Large intestine (tissue), 12 donors: ENCODE measurements at places on chromosomes 16 and 17. TPM values are rescaled to one million over a fixed set of nuclear protein-coding genes. Genes with fewer than 3 reads are reported as not detected.
A peak's percentile ranks its signal among the peaks of the same experiment; 100 is the strongest.

CHST5 gene
- 35.6 TPM for polyA plus RNA-seq

TSR1 gene
- 24.2 TPM for polyA plus RNA-seq

GRCh38 chr17:76570877-76571471 is 14.7 kb downstream of the ST6GALNAC2 start:
- no peak for DNase-seq
- H3K4me3 ChIP-seq = no peak overlapping the region

GRCh38 chr17:72467841-72468653 is 347.2 kb downstream of the SOX9 start:
- peaks cover 66% of the 10 kb centered on the region for H3K4me1 ChIP-seq
- no peaks in the 10 kb centered on the region for H3K36me3 ChIP-seq
- no peaks in the 10 kb centered on the region for H3K27me3 ChIP-seq

GRCh38 chr16:84643180-84643583 is 5.1 kb upstream of the KLHL36 start:
- peaks cover 6% of the 10 kb centered on the region for H3K4me1 ChIP-seq
- DNase-seq = peak; percentile 28
- H3K27ac ChIP-seq = no peak overlapping the region
- no peak overlapping the region for H3K4me3 ChIP-seq
- H3K36me3 ChIP-seq = no peaks in the 10 kb centered on the region

- no peaks in the 10 kb centered on the region for H3K4me1 ChIP-seq
- H3K27me3 ChIP-seq = no peaks in the 10 kb centered on the region
- H3K4me3 ChIP-seq = no peak overlapping the region
- no peaks in the 10 kb centered on the region for H3K36me3 ChIP-seq
- DNase-seq = no peak
Observed at GRCh38 chr16:59543641-59544040, 809.5 kb upstream of the GOT2 start.

GRCh38 chr16:89123001-89123830 is 29.6 kb downstream of the ACSF3 start:
- DNase-seq = no peak
- H3K4me3 ChIP-seq = no peak overlapping the region
- H3K27ac ChIP-seq = no peak overlapping the region
- H3K36me3 ChIP-seq = peaks cover 55% of the 10 kb centered on the region

DNA sequence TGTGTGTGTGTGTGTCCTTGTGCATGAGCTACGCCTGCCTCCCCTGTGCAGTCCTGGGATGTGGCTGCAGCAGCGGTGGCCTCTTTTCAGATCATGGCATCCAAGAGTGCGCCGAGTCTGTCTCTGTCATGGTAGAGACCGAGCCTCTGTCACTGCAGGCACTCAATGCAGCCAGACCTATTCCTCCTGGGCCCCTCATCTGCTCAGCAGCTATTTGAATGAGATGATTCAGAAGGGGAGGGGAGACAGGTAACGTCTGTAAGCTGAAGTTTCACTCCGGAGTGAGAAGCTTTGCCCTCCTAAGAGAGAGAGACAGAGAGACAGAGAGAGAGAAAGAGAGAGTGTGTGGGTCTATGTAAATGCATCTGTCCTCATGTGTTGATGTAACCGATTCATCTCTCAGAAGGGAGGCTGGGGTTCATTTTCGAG is 22.5 kb downstream of the STAT5A start:
- H3K4me1 ChIP-seq = peaks cover 74% of the 10 kb centered on the region
- no peak for DNase-seq
- peak overlapping the region; percentile 99 for H3K27ac ChIP-seq
- H3K4me3 ChIP-seq = no peak overlapping the region
- peaks cover 30% of the 10 kb centered on the region for H3K36me3 ChIP-seq

- peak overlapping the region; percentile 46 for H3K27ac ChIP-seq
- no peak for DNase-seq
- H3K4me1 ChIP-seq = peaks cover 24% of the 10 kb centered on the region
- H3K36me3 ChIP-seq = no peaks in the 10 kb centered on the region
Observed at GRCh38 chr17:44978807-44979206, 10.7 kb upstream of the C1QL1 start.

DRG2 gene
- polyA plus RNA-seq = 38.1 TPM

- peak overlapping the region; percentile 83 for H3K27ac ChIP-seq
- DNase-seq = peak; percentile 54
- peaks cover 3% of the 10 kb centered on the region for H3K4me1 ChIP-seq
- peak overlapping the region; percentile 37 for H3K4me3 ChIP-seq
Observed at GRCh38 chr16:80997139-80997798, 9.4 kb downstream of the CMC2 start.

DNA sequence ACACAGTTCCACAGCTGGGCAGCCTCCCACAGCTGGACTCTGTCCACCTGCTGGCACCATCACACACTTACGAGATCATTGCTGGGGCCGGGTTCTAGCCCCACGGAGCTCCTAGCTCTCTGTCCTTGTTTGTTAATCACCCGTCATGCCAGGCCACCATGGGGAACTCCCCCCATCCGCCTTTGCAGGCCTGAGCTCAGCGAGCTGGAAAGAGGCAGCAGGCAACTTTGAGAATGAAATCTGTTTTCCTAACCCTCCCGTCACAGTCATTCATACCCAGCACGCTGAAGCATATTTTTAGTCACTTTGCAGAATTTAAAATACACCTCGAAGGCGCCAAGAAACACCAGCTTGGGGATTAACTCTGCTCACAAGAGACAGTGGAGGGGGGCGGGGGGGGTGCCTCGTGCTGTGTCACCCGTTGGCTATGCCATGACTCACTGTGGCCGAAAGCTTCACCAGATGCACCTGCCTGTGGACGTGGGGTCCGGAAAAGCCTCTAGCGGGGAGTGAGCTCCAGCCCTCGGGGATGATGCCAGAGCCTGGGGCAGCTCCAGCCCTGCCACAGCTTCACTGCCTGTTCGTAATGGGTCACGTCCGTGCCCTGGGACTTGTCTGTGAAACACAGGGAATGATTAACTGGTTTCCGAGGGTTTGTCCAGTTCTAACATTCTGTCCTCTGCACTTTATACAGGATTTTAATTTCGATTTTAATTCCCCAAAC is 1.4 kb upstream of the SPNS2 start:
- peaks cover 42% of the 10 kb centered on the region for H3K4me1 ChIP-seq
- no peaks in the 10 kb centered on the region for H3K36me3 ChIP-seq
- no peak overlapping the region for H3K27ac ChIP-seq
- H3K27me3 ChIP-seq = peaks cover 16% of the 10 kb centered on the region
- no peak overlapping the region for H3K4me3 ChIP-seq

TERB1 gene
- polyA plus RNA-seq = 0.09 TPM

CRYM gene
- polyA plus RNA-seq = 4.0 TPM

DNA sequence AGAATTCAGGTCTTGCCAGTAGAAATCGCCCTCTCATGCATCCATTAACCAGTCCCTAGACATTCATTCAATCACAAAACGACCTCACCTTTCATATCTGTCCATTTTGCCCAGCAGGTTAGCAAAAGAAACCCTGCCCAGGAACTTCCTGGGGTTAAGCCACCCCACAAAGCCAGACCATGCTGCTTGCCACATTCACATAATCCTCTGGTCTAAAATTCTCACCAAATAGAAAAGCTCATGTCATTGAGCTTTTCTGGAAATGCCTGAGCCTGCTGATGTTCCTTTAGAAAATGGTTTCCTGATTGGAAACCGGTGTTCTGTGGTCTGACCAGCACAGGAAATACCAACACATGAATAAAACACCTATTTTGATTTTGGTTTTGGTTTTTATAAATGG is 21.6 kb upstream of the DYNLRB2 start:
- DNase-seq = no peak
- H3K36me3 ChIP-seq = no peaks in the 10 kb centered on the region
- no peaks in the 10 kb centered on the region for H3K27me3 ChIP-seq
